Urothelium cell line (cell line): ENCODE measurements at places on chromosomes 5 and 9.
A peak's percentile ranks its signal among the peaks of the same experiment; 100 is the strongest.

DNA sequence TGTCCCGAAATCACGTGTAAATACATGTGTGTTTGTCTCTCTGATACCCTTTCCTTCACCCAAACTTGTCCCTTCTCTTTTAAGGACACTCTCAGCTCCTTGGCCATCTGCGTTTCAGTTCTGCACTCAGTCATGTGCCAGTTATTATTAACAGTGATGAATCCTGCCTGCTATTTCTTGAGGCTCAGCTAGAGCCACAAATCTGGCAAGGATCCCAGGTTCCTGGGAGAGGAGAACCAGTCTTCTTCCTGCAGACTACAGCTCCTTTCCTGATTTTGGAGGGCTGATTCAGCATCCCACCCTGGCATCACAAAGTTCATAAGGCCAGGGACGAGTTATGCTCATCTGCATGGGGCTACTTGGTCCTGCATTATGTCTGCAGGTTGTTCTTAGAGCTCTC lies 5.6 kb downstream of the MAMDC2 start:
- DNase-seq = peak; percentile 73

DNA sequence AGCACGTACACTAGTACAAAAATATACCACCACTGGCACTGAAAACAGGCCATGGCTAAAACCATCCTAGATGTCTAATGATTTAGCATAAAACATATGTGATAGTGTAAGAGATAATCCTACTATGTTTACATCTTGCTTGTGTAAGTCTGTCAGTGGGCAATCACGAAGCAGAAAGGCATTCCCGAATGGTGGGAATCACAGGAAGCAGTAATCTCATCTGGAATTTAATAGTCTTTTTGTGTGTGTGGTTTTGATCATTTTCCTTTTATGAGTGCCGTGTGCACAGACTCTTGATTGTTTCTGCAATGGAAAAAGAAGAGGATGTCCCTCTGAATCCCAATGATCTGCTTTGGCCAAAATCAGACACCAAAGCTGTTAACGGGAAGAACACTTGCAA lies 200.5 kb downstream of the EBF1 start:
- DNase-seq = no peak

GRCh38 chr5:93611273-93611975 lies 28.4 kb downstream of the NR2F1 start:
- no peak for DNase-seq

DNA sequence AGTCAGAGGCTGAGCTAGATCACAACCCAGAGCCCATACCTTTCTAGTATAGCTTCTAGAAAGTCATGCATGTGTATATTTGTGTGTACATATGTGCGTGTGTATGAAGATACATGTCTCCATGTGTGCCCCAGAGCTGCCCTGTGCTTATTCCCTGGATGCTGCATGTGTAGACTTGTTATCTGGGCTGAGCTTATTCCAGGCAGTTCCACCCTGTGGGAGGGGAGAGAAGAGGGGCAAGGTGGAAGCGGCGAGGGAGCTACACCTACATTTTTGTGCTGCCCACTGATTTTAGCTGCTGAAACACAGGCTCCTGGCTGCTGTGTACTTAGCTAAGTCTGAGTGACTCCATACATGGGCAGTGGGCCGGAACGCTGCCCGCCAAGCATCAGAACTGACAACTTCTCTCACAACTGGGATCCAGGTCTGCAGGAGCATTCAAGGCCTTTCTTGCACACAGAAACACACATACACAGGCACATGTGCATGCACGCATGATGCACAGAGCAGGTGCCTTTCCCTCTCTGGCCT lies 38.0 kb upstream of the XPA start:
- no peak for DNase-seq

- DNase-seq = peak; percentile 66
These were observed at the start of gene RGS7BP for GRCh38 chr5:64505769-64506566. Gene RGS7BP, plus strand, starts transcription at chr5:64506015. Its CDS starts 610 bp downstream, at chr5:64506625.

DNA sequence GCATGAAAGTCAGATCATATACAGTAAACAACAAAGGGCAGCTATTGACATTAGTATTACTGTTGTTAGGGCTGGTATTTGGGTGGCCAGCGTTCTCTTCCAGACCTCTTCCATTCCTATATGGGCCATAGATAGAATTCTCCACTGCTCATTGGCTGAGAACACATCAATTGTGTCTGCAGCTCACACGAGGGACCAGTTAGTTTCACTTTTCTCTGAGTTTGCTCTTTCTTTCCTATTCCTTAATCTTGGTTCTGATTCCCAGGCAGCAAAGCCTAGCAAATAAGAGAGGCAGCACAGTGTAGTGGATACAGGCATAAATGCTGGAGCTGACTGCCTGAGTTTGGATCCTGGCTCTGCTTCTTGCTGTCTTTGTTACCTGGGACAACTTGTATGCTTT lies 476.4 kb downstream of the SPOCK1 start:
- no peak for DNase-seq

- DNase-seq = no peak
These were observed 115.2 kb downstream of the SVEP1 start for GRCh38 chr9:110464321-110464720.
